NCI-H187 treated with DMSO at 0.1 percent for 48 hours (cell line): ENCODE measurements at places on chromosomes 4 and X.

DNA sequence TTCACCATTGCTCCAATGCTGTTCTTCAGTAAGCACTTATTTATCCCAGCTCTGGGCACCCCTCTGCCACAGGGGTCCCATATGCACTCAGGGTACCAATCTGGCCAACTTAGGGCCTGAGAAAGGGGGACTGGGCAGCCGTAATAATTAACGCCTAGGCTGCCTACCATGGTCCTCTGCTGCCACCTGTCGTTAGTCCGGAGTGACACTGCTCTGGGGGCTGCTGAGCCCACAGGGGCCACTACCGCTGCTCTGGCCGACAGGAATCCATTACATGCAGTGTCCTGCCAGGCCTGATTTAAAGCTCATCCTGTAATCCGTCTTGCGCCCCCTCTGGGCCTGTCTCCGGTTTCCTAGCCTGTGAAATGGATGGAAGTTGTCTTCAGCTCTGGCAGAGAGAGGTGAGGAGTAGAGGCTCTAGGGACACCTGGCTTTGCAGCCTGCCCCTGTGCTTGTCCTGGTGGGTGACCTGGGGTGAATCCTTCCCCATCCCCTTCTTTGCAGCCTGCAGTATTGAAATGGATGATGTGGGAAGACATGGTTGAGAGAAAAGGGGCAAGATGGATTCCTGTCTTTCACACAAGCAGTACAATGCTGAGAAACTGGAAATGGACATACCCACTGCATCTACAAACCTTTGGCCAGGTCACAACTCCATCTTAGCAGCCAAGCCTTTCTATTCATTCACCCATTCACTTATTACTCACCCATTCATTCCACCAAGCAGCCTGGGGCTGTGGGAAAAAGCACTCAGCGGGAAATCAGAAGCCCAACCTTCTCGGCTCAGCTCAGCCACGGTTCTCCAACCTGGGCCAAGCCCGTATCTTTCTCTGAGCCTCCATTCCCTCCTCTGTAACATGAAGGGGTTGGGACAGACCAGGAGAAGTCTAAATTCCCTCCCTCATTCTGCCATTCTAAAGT is 116.3 kb upstream of the NALF2 start:
- DNase-seq: no peak

GRCh38 chr4:3750334-3750733 is 15.9 kb upstream of the ADRA2C start:
- DNase-seq: no peak

DNA sequence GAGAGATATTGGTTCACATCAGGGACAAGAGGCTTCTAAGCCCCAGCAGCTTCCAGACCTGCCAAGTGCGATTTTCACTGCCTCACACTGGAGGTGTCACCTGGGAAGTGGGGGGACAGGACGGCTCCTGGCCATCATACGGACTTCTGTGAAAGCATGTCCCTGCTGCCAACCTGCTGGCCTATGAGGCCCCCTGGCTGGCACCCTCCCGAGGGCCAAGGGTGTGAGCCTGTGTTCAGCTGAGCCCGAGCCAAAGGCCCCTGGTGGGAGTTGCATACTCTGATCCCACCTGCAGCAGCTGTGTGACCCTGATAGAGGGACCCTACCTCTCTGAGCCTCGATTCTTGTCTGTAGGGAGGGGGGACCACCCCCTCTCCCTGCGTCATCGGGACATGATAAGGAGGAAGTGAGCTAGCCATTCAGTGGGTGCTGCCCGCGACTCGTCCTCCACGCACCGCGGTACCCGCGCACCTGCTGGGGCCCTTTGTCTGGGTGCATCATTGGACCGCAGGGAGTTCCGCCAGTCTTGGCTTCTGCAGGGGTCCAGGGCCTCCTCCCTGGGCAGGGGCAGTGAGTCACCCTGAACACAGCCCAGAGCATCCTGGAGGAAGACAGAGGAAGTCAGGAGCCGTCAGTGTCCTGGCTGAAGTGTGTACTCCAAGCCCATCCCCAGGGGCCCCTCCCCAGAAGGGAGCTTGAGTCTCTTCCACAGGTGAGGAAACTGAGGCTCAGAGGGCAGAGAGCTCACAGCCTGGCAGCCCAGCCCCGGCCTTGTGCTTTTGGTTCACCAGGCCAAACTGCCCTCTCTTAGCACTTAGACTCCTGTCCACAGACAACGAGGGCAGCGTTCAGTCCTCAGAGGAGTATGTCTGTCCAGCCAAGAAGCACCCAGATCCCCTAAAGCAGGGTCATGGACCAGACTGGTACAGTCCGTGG is 24.1 kb downstream of the C4orf50 start:
- no peak for DNase-seq

- DNase-seq: no peak
Measured at GRCh38 chr4:8303485-8304281, 34.1 kb downstream of the HTRA3 start.

DNA sequence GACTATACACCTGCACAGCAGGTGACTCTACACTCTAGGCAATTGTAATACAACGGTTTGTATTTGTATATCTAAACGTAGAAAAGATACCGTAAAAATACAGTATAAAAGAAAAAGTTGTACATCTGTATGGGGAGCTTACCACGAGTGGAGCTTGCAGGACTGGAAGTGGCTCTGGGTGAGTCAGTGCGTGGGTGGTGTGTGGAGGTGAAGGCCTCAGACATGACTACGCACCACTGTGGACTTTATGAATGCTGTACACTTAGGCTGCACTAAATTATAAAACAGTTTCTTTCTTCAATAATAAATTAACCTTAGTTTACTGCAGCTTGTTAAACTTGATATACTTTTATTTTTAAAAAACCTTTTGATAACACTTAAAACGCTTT is 85.0 kb upstream of the FAT1 start:
- no peak for DNase-seq

DNA sequence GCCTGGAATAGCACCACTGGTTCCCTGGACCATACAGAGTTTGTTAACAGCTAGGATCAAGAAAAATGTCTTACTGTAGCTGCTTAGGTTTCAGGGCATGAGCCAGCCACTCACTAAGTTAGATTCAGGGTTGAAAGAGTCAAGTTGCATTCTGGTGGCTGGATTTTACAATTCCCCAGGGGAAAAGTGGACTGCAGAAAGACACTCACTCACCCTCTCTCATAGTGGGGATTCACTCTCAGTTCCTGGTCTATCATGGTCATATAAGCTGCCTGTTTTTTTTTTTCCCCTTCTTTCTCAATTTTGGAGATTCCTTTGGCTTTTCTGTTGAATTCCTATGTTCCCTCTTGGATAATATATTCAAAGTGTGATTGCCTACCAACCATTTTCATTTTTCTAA is 744.2 kb upstream of the GRIA3 start:
- DNase-seq: no peak

DNA sequence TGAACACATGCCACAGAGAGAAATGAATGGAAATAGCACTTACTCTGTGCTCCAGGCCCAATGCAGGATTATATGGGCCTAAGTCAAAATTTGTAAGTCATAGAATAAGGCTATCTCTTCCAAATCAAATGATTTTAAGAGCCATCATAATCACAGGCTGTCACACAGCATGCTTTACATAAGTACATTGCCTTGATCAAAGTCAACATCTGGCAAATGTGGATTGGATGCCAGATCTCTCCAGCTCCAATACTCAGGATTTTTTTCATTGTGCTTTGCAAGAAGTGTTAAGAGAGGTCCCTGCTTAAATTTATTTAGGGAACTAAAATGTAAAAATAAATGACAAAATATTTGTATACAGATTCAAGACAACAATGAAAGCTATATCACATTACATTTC is 299.9 kb downstream of the PRDM5 start:
- no peak for DNase-seq

GRCh38 chr4:120636120-120636630 is 286.4 kb downstream of the PRDM5 start:
- DNase-seq: no peak

DNA sequence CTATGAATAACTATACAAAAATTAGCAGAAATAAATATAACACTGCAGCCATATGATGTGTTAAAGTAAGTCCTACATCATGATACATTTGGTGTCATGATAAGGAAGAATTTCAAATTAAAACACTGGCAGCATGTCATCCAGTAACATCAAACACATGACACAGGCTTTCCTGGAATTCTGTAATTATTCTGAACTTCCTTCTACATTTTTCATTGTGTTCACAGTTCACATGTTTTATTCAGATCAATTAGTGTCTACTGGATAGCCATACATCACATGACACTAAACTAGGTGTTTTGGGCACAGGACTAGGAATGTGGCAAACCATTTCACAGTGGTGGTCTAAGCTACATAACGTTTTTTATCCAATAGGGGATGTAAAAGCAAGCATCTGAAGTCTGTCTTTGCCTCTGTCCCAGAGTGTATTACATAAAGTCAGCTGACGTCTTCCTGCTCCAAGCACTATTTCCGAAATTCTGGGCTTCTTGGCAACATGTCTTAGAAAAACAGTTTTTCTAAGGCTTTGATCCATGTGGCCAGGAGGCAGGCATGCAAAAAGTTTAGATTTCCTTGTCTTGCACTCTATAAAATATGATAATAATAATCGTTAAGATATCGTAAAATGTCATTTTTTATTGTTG is 707.9 kb downstream of the CENPC start:
- DNase-seq: no peak

- DNase-seq: no peak
Measured at GRCh38 chr4:116982656-116983055, 102.7 kb downstream of the TRAM1L1 start.

- no peak for DNase-seq
Measured at GRCh38 chr4:119151161-119151560, 15.5 kb downstream of the MYOZ2 start.

GRCh38 chr4:168741281-168742173 is 244.7 kb downstream of the PALLD start:
- no peak for DNase-seq

DNA sequence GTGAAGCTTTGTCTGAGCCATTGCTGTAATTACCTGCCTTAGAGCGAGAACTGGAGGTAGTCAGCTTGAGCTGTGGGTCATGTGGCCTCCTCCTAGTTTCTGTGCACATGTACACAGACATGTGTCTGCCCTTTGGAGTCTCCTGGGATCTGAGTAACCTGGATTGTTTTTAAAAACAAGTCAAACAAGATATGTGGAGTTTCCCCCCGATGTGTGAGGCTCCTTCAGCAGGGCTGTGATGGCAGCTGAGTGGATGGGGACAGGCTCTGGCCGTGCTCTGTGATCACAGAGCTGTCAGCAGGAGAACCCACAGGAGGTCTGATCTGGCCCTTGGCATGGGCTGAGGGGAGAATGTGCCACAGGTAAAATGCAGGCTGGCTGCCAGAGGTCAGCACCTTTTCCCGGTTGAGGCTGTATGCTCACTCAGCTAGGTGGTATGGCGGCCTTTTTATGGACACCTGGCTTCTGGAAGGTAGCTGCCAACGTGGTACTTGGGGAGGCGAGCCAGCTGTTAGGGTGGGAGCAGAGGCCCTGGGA is 38.4 kb downstream of the NOP14 start:
- no peak for DNase-seq

DNA sequence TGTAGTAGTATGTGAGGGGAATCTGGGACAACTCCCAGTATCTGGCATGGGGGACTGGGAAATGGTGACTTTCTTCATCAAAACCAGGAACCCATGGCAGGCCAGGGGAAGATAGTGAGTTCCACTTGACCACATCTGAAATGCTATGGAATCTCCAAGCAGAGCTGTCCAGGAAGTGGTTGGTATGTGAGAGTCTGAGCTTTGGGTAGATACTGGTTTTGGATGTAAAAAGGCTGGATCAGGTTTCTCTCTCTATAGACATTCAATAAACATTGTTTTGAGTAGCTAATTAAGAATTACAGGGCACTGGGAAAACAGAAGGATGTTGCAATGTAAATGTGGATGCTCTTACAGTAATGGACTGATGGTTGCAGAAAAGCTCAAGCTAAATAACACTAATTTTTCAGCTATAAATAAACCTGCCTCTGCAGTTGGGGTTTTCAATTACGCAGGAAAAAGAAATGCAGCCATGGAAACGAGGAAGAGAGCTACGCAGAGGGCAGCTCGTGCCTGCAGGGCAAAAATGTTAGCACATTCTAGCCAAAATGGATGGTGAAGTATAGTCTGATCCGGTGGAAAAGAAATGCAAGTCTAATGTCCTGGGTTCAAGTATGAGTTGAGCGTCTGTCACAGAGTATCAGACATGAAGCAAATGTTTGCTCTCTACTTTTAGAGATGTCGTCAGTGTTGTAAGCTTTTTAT is 13.4 kb upstream of the CHRNA9 start:
- no peak for DNase-seq

- peak; percentile 14 for DNase-seq
Measured at GRCh38 chr4:100022792-100023222, 72.7 kb upstream of the H2AZ1 start.

GRCh38 chrX:28472926-28473325 is 114.3 kb upstream of the IL1RAPL1 start:
- no peak for DNase-seq

- DNase-seq: no peak
Measured at GRCh38 chrX:115060013-115060412, 42.6 kb upstream of the IL13RA2 start.

- DNase-seq: no peak
Measured at GRCh38 chrX:24357106-24357505, 3.3 kb upstream of the SUPT20HL1 start.

- no peak for DNase-seq
Measured at GRCh38 chr4:150323406-150324325, 245.4 kb downstream of the DCLK2 start.

DNA sequence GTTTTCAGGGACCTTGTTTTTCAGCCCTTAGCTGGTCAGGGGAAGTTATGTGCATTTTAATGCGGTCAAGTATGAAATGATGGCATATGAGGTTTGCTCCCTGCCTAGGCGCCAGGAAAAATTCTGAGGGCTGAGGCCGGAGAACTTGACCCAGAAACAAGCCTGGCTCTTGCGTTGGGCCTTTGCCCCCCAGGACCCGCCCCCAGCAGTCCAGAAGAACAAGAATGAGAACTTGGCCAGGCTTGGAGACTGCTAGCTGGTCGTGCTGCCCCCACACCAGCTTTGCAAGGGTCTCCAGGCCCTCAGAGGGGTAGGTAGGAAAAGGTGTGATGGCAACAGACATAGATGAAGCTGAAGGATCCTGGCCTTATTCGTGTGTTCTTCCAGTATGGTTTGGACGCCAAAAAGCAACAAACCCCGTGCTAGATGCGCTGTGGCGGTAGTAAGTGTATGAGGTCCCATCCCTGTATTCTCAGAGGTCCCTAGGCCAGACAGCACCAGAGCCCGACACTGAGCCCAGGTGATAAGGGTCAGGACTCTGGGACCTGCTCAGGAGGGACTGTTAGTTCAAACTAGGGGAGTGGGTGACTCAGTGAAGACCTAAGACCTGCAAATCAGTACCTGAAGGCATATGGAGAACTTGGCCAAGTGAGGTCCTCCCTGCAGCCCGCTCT is 10.5 kb downstream of the NKX3-2 start:
- DNase-seq: no peak

- DNase-seq: no peak
Measured at GRCh38 chrX:47697181-47697580, 38.2 kb upstream of the UXT start.

GRCh38 chr4:153733751-153734448 is 25.9 kb downstream of the RNF175 start:
- no peak for DNase-seq

GRCh38 chrX:44828008-44828605 is 15.7 kb upstream of the DUSP21 start:
- DNase-seq: no peak
